ENCODE measurements at places on chromosomes 13 and 19.

GRCh38 chr19:1468274-1468820, 10.7 kb downstream of the C19orf25 start:
- no peak for DNase-seq

- no peak for DNase-seq
Observed at GRCh38 chr19:5984600-5984999, 6.7 kb upstream of the RANBP3 start.

GRCh38 chr19:6108721-6109633, 1.3 kb downstream of the RFX2 start:
- no peak for DNase-seq

GRCh38 chr13:53310786-53311185, 282.2 kb downstream of the OLFM4 start:
- DNase-seq = no peak

DNA sequence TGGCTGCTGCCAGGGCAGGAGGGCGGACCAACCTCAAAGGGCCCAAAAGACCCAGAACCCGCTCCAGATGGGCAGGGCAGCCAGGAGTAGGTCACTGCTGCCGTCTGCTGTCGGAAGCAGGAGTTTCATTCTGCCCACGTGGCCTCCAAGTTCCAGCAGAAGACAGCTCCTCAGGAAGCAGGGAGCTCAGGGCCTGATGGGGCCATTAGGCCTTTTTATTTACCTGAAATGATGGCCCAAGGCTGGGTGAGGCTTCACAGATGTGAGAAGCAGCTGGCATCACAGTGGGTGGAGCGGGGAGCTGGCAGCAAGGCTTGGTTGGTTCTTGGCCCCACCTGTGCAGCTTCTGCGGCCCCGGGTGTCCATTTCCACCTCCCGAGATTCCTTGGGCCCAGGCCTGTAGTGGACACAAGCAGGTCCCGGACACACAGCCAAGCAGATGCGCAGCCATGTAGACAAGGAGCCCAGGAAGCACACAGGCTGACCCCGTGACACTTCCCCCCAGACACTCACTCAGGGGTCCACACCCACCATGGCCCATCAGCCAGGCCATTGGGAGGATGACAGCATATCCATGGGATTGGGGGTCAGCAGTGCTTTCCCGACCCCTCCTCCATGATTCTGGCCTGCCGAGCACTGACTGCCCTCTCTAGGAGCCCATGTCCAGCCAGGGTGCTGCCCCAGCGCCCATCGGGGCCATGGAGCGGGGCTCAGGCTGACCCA, 26.4 kb downstream of the C13orf46 start:
- peak; percentile 12 for DNase-seq

- DNase-seq = no peak
Observed at GRCh38 chr13:47858042-47859025, 142.7 kb downstream of the SUCLA2 start.

DNA sequence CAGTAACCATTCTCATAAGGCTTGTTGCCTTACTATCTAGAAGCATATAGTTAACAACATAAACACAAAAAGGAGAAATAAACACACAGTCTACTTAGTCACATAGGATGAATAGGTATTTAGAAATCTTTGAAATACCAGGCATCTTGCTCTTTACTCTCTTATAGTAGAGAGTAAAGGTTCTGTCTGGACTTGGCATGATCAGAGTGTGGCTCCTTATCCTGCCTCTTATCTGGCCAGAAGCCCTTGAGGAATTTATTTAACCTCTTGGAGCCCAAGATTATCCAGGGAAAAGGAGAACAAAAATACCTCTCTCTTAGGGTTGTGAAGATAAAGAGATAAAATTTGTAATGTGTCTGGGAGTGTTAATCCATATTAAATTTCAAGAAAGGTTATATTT, 100.2 kb upstream of the MBNL2 start:
- no peak for DNase-seq

DNA sequence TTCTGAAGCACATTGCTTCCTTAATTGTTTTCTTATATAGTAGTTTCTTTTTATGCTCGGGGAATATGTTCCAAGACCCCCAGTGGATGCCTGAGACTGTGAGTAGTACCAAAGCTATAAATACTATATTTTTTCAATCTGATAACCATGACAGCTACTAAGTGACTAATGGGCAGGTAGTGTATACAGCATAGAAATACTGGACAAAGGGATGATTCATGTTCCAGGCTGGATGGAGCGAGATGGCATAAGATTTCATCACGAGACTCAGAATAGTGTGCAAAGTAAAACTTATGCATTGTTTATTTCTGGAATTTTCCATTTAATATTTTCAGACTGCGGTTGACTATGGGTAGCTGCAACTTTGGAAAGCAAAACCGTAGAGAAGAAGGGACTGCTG, 47.9 kb upstream of the OLFM4 start:
- no peak for DNase-seq

DNA sequence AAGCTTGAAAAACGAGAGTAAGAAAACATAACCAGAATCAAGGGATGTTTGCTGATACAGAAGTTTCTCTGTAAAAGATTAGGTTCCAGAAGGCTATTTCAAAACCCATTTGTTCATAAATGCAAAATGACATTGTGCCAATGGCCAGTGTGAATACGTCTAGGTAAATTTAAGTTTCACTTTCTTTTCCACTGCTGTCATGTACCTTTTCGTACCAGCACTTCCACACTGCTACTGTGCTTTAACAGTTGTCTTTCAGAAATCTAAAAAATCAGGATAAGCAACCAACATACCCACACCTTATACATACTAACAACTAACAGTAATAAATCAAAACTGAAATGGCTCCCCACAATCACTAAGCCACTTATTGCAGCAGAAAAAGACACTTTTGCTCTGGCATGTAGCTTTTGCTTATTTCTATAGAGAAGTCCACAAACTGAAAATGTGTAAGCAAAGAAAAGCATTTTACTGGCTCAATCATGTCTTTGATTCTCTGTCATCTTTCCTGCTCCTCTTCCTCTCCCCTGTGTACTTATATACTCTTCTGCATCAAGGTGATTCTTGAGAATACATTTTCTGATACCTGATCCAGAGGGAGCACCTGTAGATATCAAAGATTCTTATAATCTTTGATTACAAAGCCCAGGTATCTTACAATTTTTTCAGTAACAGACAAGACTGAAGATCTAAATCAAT, 34.3 kb downstream of the ELF1 start:
- DNase-seq = no peak

DNA sequence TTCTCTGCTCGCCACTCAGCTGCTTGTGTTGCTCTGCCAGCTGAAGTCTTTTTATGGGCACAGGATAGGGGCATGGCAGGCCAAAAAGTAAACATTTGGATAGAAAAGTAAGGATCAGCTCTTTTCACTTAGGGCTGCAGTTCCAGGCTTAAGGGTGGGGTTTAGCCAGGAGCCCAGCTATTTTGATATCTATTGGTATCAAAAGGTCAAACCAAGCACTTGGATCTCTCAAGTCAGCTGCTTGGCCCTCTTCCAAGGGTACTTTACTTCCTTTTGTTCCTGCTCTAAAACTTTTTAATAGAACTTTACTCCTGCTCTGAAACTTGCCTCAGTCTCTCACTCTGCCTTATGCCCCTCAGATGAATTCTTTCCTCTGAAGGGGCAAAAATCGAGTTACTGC, 55.7 kb upstream of the ABCC4 start:
- DNase-seq = no peak

DNA sequence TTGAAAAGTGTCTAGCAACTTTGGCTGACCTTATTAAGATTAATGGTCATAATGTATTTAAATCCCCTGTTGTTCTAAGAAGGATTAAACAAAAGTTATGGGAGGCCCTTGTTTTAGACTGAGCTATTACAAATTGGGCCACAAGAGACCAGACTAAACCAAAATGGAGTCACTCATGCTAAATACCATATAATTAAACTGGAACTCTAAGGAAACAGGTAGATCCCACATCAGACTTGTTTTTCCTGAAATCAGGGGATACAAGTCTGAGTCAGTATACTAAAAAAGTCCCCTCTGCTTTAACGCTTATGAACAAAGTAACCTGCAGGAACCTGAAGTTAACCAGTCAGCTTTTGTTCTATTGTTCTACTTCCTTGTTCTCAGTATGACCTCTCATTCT, 305.9 kb upstream of the SGCG start:
- no peak for DNase-seq

DNA sequence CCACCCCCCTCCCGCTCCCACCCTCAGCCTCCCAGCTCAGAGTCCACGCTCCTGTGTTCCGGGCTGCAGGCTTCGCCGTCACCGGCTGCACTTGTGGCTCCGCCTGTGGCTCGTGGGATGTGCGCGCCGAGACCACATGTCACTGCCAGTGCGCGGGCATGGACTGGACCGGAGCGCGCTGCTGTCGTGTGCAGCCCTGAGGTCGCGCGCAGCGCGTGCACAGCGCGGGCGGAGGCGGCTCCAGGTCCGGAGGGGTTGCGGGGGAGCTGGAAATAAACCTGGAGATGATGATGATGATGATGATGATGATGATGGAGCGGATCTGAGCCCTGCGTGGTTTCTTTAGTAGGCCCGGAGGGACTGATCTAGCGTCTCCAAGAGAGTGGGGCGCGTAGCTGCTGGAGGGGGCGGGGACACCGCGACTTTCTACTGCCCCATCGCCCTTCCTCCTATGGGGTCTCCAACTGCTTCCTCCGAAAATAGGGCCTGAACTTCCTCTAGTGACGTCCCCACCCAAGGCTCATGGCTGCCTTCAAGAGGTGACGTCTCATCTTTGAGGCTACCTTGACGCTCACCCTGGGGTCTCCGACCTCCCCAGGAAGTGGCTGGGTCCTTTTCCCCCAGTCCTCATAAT, 1.4 kb downstream of the RETN start:
- no peak for DNase-seq

DNA sequence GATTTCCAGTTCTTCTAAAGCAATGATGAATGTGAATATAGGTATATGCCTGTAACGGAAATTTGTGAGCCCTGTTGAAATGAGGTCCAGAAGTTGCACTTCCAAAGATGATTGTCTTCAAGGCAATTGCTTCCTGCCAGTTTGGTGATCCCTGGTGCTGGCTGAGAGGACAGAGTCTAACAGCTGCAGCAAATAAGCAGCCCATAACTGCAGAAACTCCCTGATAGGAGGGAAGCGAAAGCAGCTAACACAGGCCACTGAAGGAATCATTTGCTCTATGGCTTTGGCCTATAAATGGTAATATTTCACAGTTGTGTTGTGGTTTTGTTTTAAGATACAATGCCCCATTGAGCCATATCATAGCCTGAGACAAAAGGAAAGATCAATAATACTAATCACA, 451.5 kb upstream of the MIR17HG start:
- DNase-seq = no peak

DNA sequence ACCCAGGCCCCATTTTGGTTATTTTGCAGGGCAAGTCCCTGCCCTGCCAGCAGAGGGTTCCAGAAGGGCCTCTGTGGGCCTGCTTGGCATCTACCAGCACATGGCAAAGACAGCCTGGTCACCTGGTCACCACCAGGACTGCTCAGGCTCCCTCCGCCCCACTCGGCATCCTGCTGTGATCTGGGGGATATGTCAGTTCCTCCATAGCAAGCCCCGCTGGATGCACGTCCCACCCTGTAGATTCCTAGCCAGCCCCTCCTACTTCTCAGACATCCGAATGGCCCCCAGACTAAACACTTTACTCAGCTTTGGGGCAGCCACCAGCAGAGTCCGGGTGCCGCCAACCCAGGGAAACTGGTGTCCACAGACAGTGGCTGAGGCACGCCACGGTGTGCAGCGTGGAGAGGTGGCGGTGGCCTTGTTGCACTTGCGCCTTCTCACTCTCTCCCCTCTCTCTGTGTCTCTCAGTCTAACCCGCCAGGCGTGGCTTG, 31.8 kb upstream of the USE1 start:
- no peak for DNase-seq

- DNase-seq = no peak
Observed at GRCh38 chr19:41548954-41549688, 26.8 kb upstream of the CEACAM21 start.

DNA sequence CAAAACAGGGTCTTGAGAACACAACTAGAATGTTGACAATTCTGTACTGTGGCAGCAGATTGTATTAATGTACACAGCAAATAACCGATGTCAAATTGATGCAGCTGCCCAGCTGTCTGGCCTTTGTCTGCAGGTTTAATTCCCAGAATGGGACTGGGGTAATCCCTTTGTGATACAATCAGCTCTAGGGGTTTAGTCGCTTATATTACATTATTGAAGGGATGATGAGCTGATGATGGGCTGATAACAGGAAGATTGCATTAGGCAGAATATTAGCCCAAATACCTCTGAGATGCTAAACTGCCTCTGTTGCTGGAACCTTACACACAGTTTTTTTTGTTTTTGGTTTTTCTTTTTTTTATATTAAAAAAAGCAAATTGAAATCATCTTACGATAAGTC, 265.0 kb downstream of the RBM26 start:
- no peak for DNase-seq
